ENCODE measurements at places on chromosomes 5 and 9.
A peak's percentile ranks its signal among the peaks of the same experiment; 100 is the strongest.

GRCh38 chr9:124251204-124251603 is 6.5 kb upstream of the NEK6 start:
- no peak for DNase-seq

DNA sequence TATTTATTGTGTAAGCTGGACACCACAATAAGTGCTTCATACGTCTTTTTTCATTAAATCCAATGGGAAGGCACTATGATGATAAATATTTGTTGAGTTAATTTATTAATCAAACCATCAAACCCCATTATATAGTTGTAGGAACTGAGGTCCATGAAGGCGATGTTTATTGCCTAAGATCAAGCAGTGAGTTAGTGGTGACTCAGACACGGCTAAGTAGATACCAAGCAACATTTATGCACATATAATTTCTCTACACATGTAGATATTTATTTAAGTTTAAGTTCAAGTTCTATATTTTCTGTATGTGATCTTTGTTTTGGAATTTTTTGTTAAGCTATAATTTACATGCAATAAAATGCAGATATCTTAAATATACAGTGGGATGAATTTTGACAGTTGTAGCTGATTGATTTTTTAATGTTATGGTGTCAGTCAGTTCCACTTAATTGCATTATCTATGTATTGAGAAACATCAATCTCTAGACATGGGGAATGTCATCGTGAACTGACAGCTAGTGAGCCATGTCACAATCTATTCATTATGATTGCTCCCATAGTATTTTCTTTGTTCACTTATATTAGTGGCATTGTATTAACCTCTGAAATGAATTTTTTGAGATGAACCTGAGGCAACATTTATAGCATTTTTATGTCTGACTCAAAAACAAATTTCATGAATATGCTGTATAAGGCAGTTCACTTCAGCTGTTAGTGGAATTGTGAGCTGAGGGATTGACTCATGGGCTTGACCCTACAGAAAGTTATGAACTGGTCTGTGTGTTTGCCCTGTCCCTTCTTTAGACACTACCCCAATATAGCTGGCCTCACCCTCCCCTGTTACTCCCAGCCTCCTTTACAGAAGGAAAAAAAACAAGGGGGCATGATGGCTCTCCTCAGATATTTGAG is 11.9 kb upstream of the GARNL3 start:
- DNase-seq = no peak

DNA sequence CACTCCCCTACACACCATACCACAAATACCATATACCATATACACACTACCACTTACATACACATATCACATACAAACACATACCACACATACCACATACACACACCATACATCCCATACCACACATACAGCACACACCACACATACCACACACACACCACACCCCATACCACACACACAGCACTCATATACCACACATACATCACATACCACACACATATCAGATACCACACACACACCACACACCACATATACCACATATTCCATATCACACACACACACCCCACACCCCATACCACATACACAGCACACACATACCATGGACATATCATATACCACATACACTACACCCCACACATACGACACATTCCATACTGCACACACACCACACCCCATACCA is 276.6 kb downstream of the GADD45G start:
- no peak for DNase-seq

DNA sequence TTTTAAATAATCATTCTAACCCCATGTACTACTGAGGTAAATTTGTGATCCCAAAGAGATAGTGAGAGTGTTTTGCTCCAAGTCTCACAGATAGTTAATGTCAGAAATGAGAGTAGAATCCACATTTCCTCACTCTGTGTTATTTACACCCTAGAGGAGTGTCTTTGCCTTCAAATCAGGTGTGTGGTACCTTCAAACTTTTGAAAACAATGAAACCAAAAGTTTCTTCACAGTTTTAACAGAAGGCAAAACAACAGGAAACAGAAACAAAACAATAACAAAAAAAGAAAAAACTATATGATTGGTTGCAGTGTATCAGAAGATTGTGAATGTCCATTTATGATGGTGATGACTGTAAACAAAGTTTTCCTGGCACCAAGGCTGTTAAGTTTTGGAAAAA is 85.9 kb downstream of the ERBIN start:
- no peak for DNase-seq

GRCh38 chr9:71752352-71752751 is 16.0 kb downstream of the CEMIP2 start:
- DNase-seq = no peak

- DNase-seq = no peak
These were observed 1.7 kb downstream of the UBE2D2 start for GRCh38 chr5:139562847-139563246.

DNA sequence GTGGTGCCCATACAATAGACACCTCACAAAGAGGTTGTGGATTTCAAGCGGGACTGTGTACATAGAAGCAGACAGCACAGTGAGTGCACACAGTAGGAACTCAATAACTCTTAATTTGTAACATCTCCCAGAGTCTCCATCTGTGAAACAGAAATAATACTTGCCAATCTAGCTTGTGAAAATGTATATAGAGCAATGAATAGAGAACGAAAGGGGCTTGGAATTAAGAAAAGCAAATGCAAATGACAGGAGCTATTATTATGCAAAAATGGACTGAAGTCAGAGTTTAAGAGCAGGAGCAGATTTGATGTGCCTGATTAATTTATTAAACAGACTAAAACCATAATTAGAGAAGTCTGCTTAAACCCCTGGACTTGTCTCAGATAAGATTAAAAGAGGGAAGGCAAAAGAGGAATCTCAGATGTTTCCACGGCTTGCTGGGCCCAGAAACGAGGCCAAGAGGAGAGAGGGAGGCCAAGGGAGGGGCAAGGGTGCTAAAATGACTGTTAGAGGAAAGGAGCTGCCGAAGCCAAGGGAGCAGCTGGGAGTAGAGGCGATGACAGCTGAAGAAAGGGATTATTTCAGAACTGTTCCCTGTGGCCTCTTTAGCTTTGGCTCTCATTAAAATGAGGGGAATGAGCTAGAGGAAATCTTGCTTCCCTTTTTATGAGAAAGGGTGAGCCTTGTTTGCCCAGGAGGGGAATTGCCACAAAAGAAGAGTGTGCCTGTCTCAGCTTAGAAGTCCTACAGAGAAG is 72.1 kb downstream of the FEM1C start:
- DNase-seq = no peak

GRCh38 chr5:31767335-31768031 is 128.6 kb downstream of the PDZD2 start:
- DNase-seq = no peak

DNA sequence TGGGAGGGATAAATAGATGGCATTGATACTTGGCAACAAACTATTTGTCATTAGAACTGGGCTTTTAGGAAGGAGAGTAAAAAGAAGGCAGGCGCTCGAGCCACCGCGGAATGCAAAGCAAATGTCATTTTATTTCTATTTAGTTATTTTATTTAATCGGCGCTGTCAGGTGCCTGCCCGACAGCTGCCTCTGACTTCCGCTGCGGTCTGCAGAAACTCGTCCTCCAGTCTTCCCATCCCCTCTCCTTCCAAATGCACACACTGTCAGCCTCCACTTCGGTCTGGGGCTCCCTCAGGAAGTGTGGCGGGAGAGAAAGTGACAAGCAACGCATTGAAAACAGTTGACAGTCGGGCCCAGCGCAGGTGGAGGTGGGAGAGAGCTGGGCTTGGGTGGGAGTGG is 29.3 kb downstream of the ASS1 start:
- DNase-seq = no peak

GRCh38 chr5:134507452-134507851 is 18.0 kb upstream of the JADE2 start:
- DNase-seq = no peak

GRCh38 chr9:135296735-135297455 is 182.7 kb upstream of the PPP1R26 start:
- no peak for DNase-seq

DNA sequence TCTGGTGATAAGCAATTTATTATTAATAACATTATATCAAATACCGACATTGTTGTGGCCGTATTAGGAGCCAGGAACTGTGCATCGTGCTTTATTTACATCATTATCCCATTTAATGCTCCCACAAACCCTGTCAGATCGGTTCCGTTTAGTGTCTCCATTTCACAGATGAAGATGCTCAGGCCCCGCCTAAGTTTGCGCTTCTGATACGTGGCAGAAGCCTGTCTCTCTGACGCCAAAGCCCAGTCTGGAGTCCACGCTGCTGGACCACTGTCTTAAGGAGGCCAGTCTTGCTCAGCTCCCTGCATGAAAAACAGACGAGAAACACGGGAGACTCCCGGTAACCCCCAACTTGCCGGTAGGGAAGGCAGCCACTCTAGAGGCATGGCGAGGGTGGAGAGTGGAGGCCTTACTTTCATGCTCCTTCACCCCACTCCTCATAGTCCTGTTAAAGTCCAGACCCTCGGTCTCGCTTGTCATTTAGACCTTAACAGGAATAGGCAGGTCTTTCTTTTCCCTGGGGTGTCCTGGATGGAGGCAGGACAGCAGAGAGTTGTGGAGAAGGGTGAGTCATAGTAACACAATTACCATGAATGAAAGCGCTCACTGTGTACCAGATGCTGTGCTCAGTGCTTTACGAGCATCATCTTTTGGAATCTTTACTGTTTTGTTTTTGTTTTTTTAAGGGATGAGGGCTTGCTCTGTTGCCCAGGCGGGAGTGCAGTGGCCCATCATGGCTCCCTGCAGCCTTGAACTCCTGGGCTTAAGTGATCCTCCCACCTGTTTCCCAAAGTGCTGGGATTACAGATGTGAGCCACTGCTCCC is 872 bp downstream of the TXNDC15 start:
- peak; percentile 3 for DNase-seq

GRCh38 chr5:33827018-33827707 is 64.6 kb downstream of the ADAMTS12 start:
- no peak for DNase-seq

- DNase-seq = no peak
These were observed 79.3 kb upstream of the AGXT2 start for GRCh38 chr5:35127006-35127405.

DNA sequence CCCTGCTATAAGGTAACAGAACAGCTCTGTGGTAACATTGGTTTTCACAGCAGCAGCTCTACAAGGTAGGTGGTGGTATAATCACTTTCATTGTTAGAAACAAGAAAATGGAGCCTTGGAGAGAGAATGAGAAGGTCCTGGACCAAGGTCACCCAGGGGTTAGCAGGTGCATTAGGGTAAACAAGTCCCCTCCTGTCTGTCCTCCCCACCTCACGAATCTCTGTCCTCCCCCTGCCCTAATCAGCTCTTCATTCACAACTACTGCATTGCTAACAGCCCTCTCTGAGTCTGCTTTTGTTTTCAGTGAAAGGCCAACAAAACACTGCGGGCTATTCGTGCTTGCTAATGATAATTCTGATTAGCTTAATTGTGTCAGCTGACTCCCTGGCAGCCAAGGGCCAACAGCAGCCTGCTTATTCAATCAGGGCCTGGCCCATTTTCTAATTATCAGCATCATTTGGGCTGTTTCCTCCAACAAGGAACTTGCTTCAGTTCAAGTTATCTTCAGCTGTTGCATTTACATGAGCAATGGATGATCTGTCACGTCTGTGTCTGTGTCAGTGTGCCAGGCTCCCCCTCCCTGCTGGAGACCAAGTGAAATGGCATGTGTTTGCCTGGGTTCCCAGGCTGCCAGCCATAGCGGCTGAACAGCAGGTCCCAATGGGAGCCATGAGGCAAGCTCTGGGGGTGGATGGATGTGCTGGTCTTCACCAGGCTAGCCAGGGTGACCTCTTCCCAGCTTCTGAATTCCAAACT is 56.7 kb upstream of the EQTN start:
- no peak for DNase-seq

- no peak for DNase-seq
These were observed 87.4 kb downstream of the TEK start for GRCh38 chr9:27196383-27196782.

- DNase-seq = no peak
These were observed 1.1 kb upstream of the UBAP2 start for GRCh38 chr9:34049630-34050384.

DNA sequence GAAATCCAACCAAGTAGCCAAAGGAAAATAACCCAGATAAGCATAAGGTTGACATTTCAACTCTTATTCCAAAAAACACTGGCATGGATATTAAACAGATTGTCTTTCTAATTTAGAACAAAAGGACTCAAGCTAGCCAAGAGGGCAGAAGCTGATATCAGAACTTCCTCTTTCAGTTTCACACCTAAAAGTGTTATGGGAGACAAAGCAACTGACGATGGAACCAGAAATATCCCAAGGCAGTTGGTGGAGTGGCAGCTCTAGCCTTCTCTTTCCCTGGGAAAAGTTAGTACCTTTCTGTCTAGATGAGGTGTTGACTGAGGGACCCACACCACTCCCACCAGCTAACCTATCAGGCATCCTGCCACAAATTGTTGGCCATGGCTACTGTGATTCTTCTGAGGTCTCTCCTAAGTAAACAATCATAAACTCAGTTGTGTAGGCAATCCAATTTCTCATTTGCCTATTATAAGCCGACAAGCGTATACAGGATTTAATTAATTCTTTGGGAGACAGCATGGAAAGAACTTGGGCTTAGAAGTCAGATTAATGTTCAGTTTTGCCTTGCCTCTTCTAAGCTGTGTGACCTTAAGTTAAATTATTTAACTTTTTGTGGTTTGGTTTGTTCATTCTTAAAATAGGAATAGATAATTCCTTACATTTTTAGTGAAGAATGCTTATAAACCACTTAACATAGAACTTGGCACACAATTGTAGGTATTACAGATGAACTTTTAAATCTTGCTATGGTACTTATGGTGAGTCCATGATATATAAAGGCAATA is 110.9 kb upstream of the ADAMTSL1 start:
- DNase-seq = no peak

Measured in stimulated activated CD4-positive, alpha-beta T cell treated with anti-CD3 and anti-CD28 coated beads, Interleukin-4, amount 100 ng/mL, for 4 hours (primary cell).